Stimulated activated CD8-positive, alpha-beta memory T cell treated with anti-CD3 and anti-CD28 coated beads, Interleukin-7, amount 100 ng/mL, for 1 hour (primary cell): ENCODE measurements at places on chromosomes 3 and 15.

DNA sequence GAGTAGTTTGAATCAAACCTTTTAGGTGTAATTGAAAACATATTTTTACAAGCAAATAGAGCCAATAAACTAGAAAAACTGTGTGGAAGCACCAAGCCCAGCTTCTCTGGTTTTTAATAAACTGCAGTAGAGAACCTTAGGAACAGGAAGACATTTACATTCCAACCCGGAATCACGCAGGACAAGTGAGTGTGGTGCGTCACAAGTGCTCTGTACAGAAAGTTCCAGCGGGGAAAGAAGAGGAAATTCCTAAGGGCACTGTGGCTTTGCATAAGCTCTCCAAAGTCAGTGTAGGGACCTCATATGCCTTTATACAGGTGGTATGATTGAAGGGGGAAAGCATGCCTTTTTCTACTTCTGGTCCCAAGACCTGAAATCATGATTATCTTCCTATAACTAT, 21.6 kb downstream of the COL8A1 start:
- no peak for DNase-seq

- no peak for DNase-seq
Observed at GRCh38 chr15:71238926-71239325, 123.7 kb downstream of the THSD4 start.

DNA sequence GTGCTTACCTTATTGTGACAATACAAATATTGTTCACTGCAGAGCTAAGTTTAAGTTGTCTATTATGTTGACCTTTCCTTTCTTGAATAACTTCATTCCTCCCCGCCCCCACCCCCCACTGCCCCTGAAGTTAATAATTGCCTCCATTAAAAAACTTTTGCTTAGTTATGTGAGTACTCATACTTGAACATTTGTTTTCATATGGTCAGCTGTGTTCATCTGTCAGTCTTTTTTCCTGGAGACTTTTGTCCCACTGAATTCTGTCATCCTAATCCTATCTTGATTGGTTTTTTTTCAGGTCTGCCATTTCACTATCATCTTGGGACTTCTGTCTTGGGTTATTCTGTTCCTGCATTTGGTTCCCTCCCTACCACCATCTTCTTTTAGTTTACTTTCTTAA, 8.5 kb downstream of the SLC25A36 start:
- DNase-seq: no peak

- DNase-seq: no peak
Observed at GRCh38 chr15:63677778-63678177, 80.6 kb downstream of the FBXL22 start.

DNA sequence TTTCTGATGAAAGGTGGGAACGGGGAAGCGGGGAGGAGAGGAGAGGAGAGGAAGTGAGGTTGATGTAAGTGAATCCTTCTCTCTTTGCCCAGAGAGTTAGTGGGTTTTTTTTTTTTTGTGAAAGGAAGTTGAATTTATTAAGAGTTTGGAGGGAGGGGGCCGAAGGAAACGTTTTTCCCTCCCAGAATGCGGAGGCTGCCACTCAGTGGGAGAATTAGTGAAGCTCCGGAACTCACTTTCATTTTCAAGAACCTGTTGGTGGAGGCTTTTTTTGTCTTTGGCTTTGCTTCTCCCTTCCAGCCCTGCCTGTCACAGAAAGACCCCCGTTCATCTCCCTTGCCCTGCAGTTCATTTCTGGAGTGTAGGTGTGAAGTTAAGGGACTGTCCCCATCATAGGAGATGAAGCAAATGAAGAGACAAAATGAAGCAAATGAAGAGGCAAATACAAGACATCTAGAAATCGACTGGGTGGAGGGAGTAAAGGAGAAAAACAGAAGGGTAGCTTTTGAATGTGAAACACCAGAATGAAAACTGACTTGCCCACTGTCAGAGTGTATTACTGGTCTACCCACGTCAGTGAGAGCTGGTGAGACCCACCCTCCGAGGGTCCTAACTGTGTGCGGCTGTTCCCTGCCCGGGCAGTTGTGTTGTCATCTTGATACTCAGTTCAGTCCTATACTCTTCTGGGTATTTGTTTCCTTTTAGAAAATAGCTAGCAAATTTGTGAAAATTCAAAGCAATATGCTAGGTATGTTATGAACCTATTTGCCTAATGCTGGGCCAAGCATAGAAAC, 91.5 kb downstream of the ITPR1 start:
- no peak for DNase-seq

GRCh38 chr3:134449951-134450350, 35.8 kb downstream of the ANAPC13 start:
- no peak for DNase-seq

- no peak for DNase-seq
Observed at GRCh38 chr3:48428572-48429316, 1.1 kb downstream of the PLXNB1 start.

GRCh38 chr15:79401301-79401700, 30.8 kb upstream of the MINAR1 start:
- no peak for DNase-seq

GRCh38 chr15:94749811-94750617, 518.7 kb downstream of the MCTP2 start:
- no peak for DNase-seq

DNA sequence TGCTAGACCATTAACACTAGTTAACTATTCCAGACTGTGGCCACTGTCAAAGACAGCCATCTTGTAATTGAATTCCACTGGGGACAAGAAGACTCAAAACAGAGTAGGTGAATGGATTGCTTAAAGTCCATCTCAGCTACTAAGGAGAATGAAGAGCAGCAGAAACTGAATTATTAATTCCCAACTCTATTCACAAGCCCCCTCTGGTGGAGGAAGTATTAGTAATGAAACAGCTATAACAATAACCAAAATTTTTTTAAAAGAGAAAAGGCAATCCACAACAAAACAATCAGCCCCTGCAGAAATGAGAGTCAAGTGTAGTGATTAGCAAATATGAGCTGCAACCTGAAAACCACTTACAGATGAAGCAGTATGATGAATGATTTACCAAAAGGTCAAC, 302.8 kb downstream of the FHIT start:
- no peak for DNase-seq

GRCh38 chr3:29318251-29318650, 37.4 kb downstream of the RBMS3 start:
- DNase-seq: no peak

DNA sequence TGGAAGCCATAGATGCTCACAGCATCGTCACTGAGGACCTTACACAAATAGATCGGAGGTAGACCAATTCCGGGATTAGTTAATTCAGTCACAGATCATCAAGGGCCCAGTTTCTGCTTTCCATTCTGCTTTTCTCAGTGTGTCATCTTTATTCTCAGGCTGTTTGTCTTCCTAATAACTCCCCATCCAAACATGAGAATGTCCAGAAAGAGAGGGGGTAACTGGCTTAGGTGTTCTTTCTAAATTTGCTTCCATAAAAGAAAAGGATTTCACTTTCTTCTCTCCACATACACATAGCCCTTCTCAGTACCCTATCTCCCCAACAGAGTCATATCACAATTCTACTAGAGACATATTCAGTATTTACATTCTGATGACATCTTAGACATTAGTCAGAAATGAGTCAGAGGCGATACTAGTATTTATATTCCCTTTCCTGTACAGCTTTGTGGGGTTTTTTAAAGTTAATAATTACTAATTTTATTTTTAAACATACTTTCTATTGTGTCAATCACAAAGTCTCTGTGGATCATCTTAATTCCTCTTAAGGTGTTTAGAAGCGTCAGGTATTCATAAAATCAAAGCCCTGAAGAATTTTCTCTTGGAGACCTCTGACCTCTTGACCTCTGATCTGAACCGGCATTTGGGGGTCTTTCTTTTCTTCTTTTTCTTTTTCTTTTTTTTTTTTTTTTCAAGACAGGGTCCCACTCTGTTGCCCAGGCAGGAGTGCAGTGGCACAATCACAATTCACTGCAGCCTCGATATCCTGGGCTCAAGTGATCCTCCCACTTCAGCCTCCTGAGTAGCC, 24.3 kb upstream of the IL12A start:
- no peak for DNase-seq

GRCh38 chr15:34795267-34796081, at the start of gene ACTC1:
TSS of gene ACTC1 (minus strand) at chr15:34795549. CDS start at chr15:34794808, 741 bp downstream.
- DNase-seq: no peak

DNA sequence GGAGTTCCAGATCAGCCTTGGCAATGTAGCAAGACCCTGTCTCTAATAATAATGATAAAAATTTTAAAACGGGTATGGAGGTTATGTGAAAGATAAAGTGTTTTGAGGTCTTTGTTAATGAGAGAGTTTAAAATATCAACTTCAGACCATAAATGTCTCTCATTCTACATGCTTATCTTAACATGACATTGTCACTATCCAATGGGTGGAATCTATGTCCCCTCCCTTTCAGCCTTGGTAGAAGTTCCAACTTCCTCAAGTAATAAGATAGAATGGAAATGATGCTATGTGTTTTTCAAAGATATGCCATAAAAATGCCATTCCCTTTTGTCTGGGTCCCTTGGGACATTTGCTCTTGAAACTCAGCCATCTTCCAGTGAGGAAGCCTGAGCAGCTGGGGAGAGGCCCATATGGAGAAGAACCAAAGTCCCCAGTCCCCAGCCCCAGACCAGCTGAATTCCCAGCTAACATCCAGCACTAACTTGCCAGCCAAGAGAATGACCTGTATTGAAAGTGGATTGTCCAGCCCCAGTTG, 17.0 kb downstream of the RPSA start:
- DNase-seq: no peak

DNA sequence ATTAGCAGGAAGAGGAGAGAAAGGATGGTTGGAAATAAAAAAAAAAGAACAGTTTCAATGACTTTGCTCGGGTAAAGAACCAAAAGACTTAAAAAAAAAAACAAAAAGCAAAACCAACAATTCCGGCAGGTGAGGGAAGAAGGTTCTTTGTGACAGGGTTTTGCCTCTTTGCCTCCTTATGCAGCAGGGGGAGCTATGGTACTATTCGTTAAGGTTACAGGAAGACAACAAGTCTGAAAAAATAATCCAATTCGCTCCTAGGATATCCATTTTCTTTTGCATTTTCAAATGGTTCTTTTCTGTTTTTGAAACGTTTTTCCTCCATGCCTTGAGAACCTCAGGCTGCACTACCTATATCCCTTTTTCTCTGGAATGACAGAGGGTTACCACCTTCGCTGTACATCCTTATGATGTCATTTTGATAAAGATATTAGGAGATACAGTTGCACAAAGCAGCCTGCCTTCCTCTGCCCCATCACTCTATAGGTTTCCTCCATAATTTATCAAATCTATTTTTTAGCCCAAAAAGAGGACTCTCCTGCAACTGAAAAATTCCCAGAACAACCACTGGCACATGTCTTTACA, 55.0 kb downstream of the CFAP20DC start:
- no peak for DNase-seq

DNA sequence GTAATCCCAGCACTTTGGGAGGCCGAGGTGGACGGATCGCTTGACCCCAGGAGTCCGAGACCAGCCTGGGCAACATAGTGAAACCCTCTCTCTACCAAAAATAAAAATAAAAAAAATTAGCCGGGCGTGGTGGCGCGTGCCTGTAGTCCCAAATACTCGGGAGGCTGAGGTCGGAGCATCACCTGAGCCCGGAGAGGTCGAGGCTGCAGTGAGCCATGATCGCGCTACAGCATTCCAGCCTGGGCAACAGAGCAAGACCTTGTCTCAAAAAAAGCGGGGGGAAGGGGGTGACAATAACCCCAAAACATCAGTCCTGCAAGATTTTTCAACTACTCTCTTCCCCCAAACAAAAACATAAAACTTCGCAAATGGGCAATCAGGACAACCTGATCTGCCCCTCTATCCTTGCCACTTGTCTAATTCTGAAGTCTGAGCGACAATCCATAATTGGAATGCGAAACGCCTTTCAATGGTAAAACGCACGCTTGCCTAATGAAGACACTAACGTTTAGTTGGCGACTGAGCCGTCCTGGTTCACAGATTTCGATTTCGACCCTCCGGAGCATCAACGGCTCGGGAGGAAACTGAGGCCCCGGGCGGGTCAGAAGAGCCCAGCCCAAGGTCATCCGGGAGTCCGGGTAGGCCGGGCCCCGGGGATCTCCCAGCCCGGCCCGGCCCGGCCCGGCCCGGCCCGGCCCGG, 868 bp downstream of the BTBD1 start:
- no peak for DNase-seq
